T-helper 2 cell treated with Interferon-gamma antibody and Interleukin-4, amounts not matched to agents 5 μg/mL and 100 μg/mL, for 36 hours (primary cell): ENCODE measurements at places on chromosomes 2 and 18.

- no peaks in the 10 kb centered on the region for H3K4me1 ChIP-seq
- H3K27me3 ChIP-seq, result no peaks in the 10 kb centered on the region
- no peaks in the 10 kb centered on the region for H3K36me3 ChIP-seq
- H3K4me3 ChIP-seq, result no peak overlapping the region
- no peak overlapping the region for H3K27ac ChIP-seq
Measured at GRCh38 chr2:153455403-153455802, 23.2 kb downstream of the RPRM start.

- no peaks in the 10 kb centered on the region for H3K36me3 ChIP-seq
- H3K4me3 ChIP-seq, result no peak overlapping the region
- H3K27ac ChIP-seq, result no peak overlapping the region
- H3K4me1 ChIP-seq, result peaks cover 6% of the 10 kb centered on the region
- DNase-seq, result no peak
Measured at GRCh38 chr2:134564549-134564948, 154.3 kb downstream of the TMEM163 start.

DNA sequence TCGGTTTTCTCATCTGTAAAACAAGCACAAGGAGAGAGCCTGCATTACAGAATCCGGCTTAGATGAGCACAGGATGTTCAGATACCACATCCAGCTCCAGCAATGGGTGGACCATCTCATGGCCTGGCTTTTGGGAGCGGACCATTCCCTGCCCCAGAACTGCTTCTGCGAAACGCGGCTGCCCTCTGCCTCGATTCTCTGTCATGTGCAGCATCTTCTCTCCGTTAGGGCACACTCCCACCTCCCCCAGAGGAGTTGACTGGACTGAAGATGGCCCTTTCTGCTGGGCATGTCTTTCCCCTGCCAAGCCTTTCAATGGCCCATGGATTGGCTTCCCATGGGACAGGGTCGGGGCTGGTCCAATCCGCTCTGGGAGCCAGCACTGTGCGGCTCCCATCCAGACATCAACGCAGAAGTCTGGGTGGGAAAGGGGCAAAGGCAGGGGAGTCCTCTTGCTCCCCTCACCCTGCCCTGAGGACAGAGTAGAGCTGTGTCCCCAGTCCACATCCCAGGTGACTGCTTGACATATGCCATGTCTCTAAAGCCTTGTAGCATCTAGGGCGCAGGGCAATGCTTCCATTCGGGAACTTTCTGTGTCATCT, 14.3 kb upstream of the FAHD2A start:
- H3K4me3 ChIP-seq, result no peak overlapping the region
- no peaks in the 10 kb centered on the region for H3K4me1 ChIP-seq
- H3K36me3 ChIP-seq, result no peaks in the 10 kb centered on the region
- no peak for DNase-seq
- H3K27ac ChIP-seq, result no peak overlapping the region

- no peaks in the 10 kb centered on the region for H3K36me3 ChIP-seq
- no peak for DNase-seq
- H3K4me1 ChIP-seq, result no peaks in the 10 kb centered on the region
Measured at GRCh38 chr2:41698678-41699422, 349.0 kb upstream of the PKDCC start.
